Activated naive CD4-positive, alpha-beta T cell treated with anti-CD3 and anti-CD28 coated beads, Interleukin-2, amount 50 U/mL, for 72 hours (primary cell): ENCODE measurements at places on chromosomes 13 and 19.

- no peak for DNase-seq
Observed at GRCh38 chr13:22176968-22177520, 506.2 kb downstream of the FGF9 start.

DNA sequence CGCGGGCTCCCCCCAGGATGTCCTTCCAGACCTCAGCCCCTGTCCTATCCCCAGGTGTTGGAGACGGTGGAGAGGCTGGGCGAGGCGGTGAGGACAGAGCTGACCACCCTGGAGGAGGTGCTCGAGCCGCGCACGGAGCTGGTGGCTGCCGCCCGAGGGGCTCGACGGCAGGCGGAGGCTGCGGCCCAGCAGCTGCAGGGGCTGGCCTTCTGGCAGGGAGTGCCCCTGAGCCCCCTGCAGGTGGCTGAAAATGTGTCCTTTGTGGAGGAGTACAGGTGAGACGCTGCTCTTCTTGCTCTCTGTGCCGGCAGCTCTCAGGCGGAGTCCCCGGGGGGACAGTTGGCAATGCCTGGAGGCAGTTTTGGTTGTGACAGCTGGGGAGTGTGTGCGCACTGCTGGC, 6.9 kb downstream of the TTYH1 start:
- DNase-seq: no peak

GRCh38 chr13:44110091-44110621, 230.5 kb downstream of the LACC1 start:
- DNase-seq: no peak

- DNase-seq: no peak
Observed at GRCh38 chr13:29648760-29649159, 53.3 kb upstream of the SLC7A1 start.

- DNase-seq: no peak
Observed at GRCh38 chr19:53246498-53246897, 8.2 kb downstream of the ZNF677 start.

GRCh38 chr19:5045956-5046338, 77.0 kb downstream of the KDM4B start:
- no peak for DNase-seq

- DNase-seq: no peak
Observed at GRCh38 chr19:7851623-7852500, 21.8 kb downstream of the EVI5L start.

- DNase-seq: no peak
Observed at GRCh38 chr13:41418731-41419130, 38.6 kb upstream of the RGCC start.

GRCh38 chr13:23656637-23657371, 86.6 kb downstream of the TNFRSF19 start:
- DNase-seq: no peak

DNA sequence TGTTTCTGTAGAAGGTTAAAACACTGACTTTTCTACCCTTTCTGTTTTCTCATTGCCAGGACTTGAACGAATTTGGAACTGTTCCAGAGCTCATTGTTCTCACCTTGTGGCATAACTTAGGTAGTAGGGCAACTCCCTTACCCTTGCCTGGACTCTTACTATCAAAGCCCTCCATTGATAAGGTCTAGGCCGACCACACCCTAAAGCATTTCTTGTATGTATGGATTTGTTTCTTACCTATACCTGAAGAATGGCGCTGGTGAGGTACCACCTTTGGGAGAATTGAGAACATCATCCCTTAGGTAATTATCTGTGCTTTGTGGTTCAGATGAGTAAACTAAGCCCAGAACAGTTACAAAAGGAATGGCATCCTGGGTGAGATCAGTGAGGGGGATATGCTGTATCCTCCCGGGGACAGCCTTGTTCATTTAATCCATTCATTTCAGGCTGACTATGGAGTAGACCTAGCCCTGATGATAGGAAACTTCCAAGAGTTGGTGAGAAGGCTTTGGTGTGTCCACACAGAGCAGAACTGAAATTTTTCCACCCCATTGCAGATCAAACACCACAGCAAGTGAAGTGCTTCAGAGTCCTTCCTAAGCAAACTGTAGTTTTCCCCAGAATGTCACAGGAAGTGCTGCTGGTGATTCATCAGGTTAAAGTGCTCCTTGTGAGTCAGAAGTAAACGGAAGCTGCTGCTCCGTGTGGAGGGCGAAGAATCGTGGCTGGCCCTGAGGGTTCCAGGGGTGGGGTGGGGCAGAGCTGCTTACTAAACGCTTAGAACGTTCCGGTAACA, 113.0 kb downstream of the TEX26 start:
- DNase-seq: peak; percentile 79

DNA sequence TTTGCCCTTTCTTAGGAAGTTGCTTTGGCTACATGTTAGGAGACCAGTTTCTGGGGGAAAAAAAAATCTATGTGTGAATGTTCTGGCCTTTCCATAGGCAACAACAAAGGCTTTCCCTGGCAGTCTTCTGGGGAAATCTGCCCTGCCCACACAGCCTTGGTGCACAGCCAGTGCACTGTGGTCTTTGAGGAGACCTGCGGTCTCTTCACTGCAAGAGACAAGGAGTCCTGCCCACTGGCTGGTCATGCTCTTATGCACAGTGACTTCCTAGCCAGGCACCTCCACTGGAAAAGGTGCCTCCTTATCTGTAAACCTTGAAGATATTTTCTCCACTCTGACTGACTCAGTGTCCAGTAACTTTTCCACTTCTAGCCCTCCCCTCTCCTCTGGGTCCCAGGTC, 155.1 kb downstream of the SUCLA2 start:
- DNase-seq: no peak

DNA sequence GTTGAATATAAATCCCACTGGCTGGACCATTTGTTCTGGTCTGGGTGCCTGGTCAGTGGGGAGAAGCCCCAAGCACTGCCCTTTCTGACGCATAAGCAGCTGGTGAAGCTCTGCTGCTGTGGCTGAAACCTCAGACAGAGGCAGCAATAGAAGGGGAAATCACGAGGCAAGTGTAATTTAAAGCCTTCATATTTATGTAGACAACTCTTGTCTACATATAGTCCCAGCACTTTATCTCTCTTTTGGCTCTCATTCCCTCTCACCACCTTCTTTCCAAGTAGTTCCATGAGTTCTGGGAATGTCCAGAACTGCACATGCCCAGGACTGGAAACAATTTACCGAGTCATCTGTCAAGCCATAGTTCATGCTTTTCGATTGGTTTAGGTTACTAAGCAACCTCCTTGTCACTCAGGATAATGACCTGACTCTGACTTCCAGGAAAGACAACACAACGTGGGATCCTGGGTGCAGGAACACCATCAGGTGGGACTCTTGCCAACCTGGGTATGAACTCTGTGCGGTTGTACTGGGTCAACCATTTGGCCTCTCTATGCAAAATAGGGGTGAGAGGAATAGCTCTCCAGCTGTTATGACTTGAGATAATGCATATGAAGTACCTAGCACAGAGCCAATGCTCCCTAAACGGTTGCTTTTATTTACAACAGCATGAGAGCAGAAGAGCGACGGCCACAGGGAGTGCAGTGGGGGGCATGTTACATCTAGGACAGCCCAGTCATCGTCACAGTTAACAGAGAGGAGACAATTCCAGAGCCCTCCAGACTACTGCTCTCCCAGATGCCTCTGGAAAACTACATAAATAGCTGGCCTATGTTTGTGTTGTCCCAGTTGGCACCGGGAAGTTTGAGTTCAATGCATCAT, 321.9 kb downstream of the FOXO1 start:
- no peak for DNase-seq

DNA sequence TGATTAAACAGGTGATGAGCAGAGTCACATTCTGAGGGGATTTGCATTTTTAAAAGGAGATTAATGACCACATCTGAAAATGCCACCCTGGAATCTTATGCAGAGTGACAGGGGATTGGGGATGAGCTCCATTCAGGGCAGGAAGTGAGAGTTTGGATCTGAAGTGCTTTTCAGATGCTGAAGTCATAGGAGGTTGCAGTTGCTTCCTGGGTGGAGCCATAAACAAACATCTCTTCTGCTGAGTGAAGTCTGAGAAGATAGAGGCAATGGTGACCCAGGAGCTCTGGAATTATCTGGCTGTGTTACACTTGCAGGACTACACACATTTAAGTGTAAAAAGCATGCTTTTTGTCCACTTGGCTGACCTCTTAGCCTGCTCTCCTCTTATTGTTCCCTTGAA, 51.4 kb upstream of the PSG8 start:
- no peak for DNase-seq

GRCh38 chr13:102680842-102681740, 13.8 kb downstream of the METTL21C start:
- no peak for DNase-seq

DNA sequence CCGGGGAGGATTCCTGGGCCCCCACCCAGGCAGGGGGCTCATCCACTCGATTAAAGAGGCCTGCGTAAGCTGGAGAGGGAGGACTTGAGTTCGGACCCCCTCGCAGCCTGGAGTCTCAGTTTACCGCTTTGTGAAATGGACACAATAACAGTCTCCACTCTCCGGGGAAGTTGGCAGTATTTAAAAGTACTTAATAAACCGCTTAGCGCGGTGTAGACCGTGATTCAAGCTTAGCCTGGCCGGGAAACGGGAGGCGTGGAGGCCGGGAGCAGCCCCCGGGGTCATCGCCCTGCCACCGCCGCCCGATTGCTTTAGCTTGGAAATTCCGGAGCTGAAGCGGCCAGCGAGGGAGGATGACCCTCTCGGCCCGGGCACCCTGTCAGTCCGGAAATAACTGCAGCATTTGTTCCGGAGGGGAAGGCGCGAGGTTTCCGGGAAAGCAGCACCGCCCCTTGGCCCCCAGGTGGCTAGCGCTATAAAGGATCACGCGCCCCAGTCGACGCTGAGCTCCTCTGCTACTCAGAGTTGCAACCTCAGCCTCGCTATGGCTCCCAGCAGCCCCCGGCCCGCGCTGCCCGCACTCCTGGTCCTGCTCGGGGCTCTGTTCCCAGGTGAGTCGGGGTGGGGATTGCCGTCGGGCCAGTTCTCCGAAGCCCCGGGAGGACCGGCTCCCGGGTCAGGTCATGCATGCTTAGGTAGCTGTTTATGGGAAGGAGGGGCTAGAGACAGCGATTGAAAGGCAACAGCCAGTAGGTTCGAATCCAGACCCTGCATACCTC, at the start of gene ICAM1:
Gene ICAM1 (plus strand): TSS at position 505 of the 779 bp plus-strand sequence. CDS start 40 bp downstream, at position 545.
- DNase-seq: peak; percentile 88

- no peak for DNase-seq
Observed at GRCh38 chr13:23086968-23087623, 93.7 kb upstream of the SGCG start.

DNA sequence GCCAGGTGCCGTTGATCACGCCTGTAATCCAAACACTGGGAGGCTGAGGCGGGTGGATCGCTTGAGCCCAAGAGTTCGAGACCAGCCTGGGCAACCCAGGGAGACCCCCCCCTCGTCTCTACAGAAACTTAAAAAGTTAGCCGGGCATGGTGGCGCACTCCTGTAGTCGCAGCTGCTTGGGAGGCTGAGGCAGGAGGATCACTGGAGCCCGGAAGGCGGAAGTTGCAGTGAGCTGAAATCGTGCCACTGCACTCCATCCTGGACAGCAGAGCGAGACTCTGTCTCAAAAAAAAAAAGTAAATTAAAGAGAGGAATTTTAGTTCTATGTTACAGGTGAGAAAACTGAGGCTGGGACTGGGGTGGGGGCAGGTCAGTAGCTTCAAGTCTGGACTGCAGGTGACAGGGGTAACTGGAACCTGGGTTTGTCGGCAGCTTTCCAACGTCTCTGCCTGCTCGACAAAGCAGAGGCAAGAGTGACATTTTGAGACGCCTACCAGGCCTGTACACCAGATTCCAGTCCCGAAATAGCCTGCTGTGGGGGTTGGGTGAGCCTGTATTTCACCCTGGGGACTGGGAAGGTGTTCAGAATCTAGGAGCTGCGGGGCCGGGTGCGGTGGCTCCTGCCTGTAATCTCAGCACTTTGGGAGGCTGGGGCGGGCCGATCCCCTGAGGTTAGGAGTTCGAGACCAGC, 1.2 kb downstream of the SELENOW start:
- no peak for DNase-seq
